ENCODE measurements at places on chromosomes 11 and 22.

- no peak for DNase-seq
These were observed 51.7 kb upstream of the NUP160 start for GRCh38 chr11:47899801-47900200.

- peak; percentile 62 for DNase-seq
These were observed 865 bp downstream of the RBM14 start for GRCh38 chr11:66617155-66617834.

- no peak for DNase-seq
These were observed 20.8 kb upstream of the SLN start for GRCh38 chr11:107732689-107733051.

DNA sequence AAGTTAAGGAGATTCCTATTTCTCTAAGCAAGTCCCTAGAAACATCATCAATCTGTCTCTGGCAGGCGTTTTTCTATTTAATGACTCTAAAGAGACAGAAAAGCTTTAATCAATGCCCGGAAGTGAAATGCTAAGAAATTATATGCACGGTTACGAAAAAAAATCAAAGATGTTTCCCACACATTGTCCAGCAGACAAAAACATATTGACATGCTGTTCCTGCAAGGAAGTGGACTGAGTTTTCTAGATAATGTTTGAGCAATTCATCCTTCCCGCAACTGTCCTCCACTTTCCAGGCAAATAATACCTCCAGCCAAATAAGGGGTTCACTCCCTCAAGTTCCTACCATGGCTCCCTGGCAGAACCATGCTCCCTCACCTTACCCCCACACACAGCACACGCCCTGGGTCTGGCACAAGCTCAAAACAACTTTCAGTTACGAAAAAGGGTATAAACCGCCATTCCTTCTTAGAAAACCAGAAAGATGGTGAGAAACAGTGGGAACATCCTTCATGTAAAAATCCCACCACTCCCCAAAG, 29.6 kb downstream of the GALNT18 start:
- DNase-seq, result no peak

GRCh38 chr22:27882507-27883290, 36.4 kb downstream of the PITPNB start:
- no peak for DNase-seq

GRCh38 chr11:76850815-76851214, 9.9 kb upstream of the ACER3 start:
- no peak for DNase-seq

DNA sequence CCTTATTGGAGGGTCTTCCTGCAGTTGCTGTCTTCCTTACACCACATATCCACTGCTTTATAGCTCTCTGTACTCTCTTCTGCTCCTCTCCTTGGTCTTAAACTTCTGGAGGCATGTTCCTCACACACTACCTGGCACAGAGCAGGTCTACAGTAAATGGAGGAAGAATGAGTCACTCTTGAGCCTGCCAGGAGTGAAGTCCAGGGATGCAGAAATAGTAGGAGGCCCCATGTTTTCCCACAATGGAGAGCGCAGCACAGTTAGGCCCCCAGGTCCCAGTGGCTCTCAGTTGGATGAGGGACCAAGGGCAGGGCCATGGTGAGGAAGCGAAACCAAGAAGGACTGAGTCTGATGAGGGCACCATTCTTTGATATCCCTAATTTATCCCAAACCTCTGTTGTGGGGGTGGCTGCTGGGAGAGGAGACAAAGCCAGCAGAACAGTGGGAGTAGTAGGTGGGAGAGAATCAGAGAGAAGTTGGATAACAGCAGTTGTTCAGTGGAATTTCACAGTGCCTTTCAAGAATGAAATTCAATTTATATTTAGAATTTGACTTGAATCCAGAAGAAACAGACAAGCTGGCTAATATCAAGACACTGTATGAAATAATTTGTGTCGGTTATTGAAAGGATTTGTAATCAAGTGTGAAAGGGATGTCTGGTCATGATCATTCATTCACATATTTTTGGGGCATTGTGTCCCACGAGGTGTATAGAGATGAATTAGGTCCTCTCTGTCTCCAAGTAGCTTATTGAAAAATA, 187.8 kb downstream of the HIPK3 start:
- DNase-seq, result no peak

GRCh38 chr11:70872955-70873735, 379.2 kb downstream of the SHANK2 start:
- no peak for DNase-seq

DNA sequence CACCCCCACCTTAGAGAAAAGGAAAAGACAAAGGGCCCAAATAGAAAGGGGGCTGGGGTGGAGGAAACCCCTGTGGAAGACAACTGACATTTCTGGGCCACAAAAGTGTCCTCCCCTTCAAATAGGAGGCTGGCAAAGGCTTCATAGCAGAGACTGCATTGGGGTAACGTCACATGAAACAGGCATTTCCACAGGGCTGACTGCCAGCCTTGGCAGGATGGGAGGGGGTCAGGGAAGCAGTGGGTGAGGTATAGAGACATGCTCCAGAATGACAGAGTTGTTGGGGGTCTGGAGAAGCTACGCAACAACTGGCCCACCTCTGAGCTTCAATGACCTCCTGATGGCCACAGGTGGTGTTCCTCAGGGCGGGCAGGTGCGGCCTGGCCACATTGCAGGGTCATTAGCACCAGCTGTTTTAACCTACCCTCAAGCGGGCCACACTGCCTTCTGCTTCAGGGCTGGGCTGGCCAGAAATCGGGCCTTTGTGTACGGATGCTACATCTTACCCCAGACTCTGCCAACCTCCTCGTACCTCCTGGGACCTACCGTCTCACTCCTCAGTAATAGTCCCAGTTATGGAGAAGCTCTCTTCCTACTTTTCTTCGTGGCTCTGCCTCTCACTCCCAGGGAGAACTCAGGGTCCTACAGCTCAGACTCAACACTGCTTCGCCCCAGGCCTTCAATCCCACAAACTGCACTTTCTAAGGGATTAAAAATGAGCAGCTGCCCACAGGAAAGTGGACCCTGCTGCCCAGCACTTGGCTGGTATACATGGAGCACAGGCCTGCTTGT, 160.0 kb upstream of the NCAM1 start:
- no peak for DNase-seq

- no peak for DNase-seq
These were observed 37.1 kb upstream of the SWAP70 start for GRCh38 chr11:9626496-9627394.

DNA sequence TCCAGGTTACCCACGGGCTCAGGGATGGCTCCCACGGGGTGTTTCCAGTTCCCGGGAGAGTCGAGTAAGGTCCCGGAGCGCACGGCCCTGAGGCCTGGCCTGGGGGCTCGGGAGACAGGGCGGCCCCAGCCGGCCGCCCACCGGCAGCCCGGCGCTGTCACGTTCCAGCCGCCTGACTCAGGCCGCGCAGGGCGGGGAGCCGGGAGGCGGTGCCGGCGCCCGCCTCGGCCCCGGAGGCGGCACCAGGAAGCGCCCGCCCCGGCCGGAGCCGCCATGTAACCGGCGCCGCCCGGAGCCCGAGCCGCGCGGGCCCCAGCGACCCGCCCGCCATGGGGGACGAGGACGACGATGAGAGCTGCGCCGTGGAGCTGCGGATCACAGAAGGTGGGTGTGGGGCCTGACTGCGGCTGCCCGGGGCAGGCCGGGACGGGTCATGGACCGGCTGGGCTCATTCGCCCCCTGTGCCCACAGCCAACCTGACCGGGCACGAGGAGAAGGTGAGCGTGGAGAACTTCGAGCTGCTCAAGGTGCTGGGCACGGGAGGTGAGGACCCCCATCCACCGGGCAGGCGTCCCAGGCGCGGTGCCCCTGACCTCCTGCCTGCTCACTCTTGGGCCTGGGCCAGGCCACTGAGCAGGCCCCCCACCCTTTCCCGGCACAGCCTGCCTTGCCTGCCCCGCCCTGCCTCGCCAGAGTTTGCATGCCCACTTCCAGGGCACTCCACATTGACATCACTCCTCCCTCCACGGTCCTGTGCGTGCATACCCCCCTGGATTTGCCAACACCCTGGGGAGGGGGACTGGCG, at the start of gene RPS6KA4:
RPS6KA4 (plus strand) TSS at position 256 of the 805 bp plus-strand sequence; CDS start at position 330, 74 bp downstream.
- peak; percentile 45 for DNase-seq

GRCh38 chr22:25223269-25223850, 3.9 kb downstream of the CRYBB2 start:
- DNase-seq, result no peak

DNA sequence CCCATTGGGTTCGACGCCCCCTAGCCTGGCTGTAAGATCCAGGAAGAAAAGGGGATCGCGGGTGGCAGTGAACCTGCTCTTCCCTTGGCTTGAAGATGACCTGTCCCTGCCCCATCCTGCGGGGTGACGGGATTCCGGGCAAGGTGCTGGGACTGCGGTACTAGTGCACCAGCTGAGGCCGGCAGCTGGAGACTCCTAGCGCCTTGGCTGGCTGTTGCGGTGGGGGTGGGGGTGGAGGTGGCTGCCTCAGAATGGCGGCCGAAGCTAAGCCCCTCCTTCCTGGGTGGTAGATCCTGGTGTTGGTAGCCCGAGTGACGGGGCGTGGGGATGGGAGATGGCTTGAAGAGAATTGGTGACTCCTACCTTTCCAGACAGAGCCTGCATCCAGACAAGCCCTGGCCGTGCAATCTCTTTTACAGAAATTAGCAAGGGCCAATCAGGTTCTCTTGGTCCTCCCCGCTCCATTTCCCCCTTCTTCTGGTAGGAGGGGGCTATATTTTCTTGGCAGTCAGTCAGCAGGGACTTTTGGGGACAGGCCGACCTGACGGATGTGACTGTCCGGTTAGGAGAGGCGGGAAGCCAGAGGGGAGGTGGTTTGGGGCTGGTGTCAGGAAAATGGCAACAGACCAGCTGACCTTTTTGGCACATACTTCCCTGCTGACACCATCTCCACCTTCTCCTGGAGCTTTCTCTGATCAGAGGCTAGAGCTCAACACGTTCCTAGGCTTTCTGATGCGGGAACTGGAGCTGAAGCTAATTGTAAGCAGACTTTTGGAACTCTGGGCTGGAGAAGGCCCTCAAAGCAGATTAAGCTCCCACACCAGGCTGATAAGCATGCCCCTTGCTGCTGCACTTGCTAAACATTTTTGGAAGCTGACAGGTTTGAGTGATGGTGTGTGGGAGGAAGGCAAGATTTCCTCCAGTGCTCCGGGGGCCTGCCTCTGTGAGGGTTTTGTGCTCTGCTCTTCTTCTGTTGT, 2.0 kb downstream of the NAV2 start:
- no peak for DNase-seq

DNA sequence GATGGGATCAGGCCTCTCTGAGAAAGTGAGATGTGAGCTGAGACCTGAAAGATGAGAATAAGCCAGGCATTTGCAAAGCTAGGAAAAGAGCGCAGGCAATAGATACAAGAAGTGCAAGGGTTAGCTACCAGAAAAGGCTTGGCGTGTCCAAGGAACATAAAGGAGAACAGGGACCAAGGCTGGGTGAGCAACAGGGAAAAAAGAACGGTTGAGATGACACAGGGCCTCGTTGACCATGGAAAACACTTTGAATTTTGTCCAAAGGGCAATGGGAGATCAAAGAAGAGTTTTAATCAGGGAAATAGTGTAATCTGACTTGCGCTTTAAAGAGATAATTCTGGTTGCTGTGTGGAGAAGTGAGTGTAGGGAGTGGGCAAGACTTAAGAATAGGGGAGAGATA, 35.0 kb downstream of the RAB30 start:
- DNase-seq, result no peak

GRCh38 chr11:6568191-6568918, 35.1 kb downstream of the RRP8 start:
- DNase-seq, result no peak

DNA sequence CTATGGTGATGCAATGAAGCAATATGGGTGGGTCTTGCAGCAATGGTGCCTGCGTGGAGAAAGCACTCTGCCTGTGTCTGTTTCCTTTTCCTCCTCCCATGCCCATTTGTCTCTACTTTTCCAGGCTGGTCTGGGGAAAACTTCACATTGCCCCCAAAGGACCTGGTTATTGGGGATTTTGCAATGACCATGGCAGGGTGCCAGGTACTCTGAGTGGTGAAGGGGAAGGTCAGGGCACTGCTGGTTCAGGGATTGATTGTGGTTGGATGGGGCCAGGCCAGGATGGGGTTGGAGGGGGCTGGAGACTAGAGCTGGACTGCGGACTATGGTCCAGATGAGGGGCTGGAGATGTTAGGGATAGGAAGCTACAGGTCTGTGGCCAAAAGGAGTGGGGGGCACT, 92.1 kb downstream of the INSC start:
- DNase-seq, result no peak

GRCh38 chr22:22750335-22751042, 106.1 kb downstream of the GGTLC2 start:
- DNase-seq, result no peak
